ENCODE measurements at places on chromosomes 5 and 9.
A peak's percentile ranks its signal among the peaks of the same experiment; 100 is the strongest.

DNA sequence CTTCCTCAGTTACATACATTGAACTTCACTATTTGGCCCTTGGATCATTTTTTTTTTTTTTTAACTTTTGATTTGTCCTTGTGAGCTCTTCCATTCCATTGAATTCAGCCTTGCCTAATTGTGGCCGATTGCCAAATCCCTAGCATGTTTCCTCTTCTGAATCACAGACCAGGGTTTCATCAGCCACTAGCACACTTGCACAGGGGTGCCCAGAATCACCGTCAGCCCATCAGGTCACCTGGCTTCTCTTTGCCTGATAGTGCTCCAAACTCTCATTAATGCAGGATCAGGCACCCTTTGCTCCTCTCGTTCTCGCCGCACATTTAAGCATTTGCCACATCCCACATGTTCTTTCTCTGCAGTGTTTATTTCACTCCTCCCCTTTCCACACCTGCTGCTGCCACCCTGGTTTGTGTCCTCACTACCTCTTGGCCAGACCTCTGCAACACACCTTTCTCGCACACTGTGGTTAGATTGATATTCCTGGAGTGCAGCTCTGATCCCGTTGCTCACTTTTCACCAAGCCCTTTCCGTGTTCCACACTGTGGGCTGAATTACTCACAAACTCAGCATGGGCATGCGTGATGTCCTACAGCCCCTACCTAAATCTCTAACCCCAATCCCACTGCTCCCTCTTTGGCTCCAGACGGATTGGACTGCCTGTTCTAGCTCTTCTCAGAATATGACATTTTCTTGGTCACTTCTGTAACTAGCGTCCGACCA lies 9.8 kb downstream of the PIK3R1 start:
- DNase-seq: peak; percentile 38

DNA sequence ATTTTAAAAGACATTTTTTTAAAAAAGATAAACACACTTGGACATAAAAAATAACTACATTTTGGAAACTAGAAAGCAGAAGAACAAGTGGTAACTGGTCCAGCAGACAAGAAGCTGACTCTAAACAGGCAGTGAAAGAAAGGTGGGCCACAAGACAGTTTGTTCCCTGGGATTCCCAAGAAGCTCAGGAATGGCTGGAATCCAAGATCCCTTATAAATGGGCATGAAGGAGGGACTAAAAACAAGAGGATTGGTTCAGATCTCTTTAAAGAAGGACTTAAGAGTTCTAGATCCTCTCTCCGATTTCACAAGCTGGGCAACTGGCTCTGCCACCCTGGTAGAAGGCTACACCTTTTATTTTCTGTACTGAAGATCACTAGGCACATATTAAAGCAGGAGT lies 102.8 kb downstream of the ARL15 start:
- no peak for DNase-seq

DNA sequence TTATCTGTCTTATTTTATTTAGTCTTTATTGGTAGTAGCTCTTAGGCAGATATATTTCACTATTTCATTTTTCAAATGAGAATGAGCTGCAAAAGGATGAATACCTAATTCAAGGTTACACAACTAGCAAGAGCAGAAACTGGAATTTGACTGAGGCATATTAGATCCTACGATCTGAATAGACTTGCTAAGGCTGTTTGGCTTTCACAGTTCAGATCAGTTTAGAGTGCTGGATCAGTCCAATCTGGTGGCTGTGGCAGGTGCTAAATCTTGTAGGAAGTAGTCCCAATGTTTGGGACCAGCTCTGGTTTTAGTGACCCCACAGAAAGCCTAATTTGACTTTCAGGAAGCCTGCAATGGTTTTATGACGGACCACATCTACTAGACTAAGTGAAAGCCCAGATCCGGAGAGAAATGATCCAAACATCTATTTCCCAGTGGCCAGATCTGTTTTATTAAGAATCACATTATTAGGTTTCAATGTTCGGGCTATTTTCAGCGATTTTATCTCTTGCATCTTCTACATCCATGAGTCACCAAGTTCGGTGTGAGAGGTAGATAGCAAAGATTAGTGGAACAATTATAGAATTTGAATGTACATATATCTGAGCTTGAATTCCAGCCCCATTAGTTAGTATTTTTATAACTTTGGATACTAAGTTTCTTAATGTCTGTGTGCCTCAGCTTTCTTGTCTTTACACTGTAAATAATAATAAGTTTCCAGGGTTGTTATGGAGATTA lies 359.5 kb downstream of the ADGRV1 start:
- DNase-seq: no peak

DNA sequence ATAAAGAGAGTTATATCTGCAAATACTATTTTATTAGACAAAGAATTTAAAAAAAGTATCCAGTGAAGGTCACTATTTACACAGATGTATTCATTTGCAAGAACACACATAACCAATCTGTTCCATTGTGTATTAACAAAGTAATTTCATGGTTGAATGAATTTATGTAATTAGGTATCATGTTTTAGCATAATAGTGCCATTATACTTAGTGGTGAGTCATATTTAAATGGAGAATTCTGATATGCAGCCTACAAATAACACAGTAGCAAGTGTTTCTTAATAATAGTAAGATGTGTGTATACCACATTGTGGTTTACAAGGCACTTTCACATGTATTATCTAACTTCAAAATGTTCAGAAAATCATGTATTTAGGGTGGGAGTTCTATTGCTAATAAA lies 1028.5 kb upstream of the ACO1 start:
- no peak for DNase-seq

DNA sequence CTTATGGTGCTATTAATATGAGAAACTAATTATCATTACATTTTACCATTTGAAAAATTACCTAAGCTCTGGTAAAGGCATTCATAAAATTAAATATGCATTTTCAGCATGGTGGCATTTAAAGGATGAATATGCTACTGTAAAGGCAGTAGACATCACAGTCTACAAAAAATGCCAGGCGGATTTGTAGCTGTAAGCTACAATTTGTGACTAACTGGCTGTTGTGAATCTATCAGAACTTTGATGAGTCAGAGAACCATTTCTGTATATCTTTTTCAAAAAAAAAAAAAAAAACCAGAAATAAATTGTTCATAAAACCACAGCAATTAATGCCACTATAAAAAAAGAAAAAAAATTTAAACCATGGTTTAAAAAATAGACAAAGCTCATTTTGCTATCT lies 186.3 kb downstream of the NFIB start:
- no peak for DNase-seq

- no peak for DNase-seq
These were observed 107.5 kb downstream of the ACER2 start for GRCh38 chr9:19516348-19516747.

DNA sequence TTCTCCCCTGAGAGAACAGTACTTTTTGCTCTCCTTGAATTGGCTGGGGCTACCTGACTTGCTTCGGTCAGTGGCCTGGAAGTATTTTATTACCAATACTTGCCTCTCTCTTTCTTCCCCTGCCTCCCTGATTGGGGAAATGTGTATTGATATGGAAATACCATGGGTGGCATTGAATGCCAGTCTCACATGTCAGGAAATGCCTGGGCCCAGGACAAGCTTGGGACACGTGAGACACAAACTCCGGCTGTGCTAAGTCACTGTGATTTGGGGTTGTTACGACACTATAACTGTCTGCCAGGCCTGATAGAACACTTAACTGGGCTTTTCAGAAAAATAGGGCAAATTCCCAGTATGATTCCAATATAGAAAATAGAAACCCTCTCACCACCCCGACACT lies 238.3 kb downstream of the GADD45G start:
- DNase-seq: no peak

- DNase-seq: peak; percentile 90
These were observed 165.3 kb downstream of the BNC2 start for GRCh38 chr9:16705111-16705604.

DNA sequence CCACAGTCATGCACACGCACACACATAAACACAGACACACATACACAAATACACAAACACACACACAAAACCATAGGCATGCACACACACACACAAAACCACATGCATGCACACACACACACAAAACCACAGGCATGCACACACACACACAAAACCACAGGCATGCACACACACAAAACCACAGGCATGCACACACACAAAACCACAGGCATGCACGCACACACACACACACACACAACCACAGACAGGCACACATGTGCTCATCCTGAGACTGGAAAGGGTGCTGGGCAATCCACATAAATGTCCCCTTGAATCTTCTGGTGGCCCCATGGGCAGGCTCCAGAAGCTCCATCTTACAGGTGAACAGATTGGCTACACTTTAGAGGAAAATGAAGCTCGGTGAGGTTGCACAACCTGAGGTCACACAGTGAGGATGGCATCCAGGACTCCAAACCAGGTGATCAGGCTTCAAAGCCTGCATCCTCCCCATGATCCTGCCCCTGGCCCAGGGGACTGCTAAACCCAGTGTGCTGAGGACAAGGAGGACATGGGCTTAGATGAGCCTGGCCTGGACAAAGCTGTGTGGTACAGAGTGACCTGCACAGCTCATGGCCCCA lies 144.8 kb downstream of the GADD45G start:
- DNase-seq: no peak

DNA sequence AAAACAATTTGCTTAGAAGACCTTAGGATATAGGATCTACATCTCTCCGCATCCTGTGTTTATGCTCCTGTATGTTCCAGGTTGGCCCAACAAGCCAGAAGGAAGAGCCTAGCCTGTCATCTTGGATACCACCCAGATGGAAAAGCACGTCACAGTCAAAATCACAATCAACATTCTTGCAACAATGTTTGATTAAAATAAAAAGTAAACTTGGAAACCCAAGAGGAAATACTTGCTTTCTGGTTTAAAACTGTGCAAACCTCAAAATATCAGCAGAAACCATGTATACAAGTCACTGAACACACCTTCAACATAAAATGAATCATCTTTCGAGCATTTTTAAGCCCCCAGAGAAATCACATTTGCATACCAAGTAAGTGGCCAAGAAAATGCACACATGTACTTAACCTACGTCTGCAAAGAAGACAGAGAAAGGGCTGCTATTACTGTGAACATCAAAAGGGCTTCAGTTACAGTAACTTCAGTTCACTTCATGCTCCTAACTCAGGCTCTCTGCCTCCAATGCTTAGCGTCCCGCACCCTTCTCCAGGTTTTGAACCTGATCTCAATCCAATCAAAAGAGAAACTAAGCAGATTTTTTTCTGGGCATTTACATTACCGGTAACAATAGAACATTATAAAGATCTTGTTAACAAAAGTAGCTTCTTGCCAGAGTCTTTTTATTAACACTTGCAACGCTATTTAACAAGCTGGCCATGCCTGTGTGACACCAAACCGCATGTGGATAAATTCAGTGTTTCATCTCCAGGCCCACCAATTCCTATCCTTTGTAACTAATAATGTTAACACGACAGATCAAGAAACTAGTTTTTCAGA lies 1.3 kb downstream of the ENC1 start:
- DNase-seq: no peak

DNA sequence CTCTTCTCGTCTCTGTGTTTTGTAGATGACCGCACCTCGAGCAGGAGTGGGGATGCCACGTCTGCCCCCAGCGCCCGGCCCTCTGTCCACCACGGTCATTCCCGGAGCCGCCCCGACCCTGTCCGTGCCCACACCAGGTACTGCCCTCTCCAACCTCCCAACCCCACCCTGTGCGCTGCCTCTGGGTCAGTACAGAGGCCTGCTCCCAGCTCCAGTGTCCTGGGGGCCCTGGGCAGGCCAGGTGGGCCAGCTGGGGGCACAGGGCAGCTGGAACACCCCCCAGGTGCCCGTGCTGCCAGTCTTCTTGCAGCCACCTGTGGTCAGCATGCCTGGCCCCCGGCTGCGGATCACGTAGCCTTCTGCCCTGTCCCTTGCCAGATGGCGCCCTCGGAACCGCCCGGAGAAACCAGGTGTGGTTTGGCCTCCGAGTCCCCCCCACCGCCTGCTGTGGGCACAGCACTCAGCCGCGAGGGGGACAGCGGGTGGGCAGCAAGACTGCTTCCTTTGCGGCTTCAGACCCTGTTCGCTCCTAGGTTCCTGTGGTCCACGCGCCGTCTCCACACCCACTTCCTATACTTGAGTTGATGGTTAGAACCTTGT lies 133.7 kb downstream of the WNK2 start:
- no peak for DNase-seq

DNA sequence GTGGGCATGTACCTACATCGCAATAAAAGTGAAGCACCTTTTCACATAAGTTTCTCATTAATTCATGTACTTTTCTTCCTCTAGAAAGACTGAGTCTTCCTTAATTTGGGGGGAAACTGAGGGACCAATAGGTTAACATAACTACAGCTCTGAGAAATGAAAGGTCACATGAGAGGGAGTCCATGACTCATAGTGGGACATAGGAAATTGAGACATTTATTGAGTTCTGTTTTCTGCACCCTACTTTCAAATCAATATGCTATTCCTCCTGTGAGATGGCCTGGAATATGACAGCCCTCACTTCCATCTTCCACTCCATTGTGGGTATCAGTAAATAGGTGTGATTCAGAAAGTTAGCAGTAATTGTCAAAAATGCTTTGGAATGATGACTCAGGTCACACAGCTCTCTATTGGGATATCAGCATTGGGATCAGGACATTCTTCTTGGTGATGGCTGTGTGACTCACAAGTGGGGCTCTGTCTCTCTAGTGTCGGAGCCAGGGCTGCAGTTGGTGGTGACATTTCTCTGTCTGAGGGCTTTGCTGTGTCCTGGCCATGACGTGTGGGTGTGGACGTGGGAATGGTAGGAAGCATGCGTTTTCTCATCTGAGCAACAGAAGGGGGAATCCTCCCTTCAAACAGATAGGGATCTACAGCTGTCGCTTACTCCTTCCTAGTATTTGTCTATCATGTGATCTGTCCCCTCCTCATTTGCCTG lies 125.0 kb downstream of the TRIO start:
- DNase-seq: no peak

DNA sequence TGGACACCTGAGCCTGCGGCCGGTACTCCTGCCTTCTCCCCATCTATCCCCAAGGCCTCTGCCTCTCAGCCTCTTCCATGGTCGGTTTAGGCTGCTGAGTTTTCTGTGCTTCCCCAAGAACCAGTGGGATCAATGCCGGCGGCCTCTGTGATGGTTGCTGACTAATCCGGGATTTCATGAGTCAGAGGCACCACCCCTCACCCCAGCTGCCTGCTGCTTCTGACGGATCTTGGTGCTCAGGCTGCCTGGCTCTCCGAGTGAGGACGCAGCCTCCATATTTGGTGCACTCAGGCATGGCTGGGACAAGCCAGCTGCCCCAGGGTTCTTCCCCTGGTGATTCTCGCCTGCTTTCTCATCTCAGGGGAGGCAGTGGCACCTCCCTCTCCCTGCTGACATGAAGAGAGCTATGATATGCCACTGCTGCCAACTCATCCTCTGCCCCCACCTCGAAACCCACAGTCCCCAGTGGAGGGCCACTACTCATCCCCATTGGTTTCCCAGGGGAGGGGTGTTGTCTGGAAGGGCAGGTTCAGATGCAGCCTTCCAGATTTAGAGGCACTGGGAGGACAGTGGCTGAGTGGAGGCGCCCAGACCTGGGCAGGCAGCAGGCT lies 3.3 kb upstream of the MAN1B1 start:
- no peak for DNase-seq

- no peak for DNase-seq
These were observed 362.6 kb upstream of the SMC2 start for GRCh38 chr9:103731541-103731940.

All from lung (tissue), 17 donors.